ENCODE measurements at places on chromosomes 3 and 15. TPM values are rescaled to one million over a fixed set of nuclear protein-coding genes. Genes with fewer than 3 reads are reported as not detected.

The LRRC31 gene
- total RNA-seq: 0.78 TPM

The IL20RB gene
- total RNA-seq: 4.3 TPM

The GHSR gene
- total RNA-seq: not detected

The GOLGA8G gene
- not detected for total RNA-seq

The POU1F1 gene
- total RNA-seq: not detected

The SLC24A1 gene
- total RNA-seq: 24.9 TPM

The VWA5B2 gene
- total RNA-seq: not detected

The TRA2B gene
- total RNA-seq: 120 TPM

The PCSK6 gene
- total RNA-seq: 14.5 TPM

The PLCH1 gene
- total RNA-seq: 7.8 TPM

- DNase-seq: no peak
These were observed 54.1 kb downstream of the TMEM44 start for GRCh38 chr3:194579091-194579606.

DNA sequence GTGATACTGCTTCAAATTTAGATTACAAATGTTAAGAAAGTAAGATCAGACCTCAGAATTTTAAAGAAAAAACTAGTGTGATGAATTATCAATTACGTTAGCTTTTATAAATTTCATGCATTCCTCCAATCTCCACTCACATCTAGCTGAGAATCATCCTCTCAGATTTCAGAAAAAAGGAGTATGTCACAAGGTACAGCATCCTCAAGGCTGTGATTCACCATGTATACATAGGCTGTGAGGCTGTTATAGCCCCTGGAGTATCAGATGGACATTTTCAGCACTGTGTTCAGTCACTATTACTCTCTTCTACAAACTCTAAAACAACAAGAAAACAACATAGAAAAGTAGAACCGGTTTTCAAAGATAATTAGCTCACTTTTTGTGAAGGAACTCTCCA lies 214.4 kb downstream of the PCCB start:
- no peak for DNase-seq

DNA sequence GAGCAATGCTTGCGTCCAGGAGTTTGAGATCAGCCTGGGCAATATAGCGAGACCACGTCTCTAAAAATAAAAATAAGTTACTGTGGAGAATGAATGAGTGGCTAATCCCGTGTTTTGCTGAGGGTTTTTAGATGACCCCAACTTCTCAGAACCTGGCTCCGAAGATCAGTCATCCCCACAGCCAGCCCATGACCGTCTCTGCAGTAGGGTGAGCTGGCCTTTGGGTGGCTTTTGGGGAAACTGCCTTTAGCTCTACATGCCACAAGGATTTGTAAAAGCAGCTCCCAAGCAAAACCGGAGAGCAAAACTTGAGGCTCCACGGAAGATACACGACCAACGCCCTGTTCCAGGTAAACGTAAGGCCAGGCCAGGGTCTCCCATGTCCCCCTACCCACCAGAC lies 39.2 kb upstream of the TFRC start:
- no peak for DNase-seq

DNA sequence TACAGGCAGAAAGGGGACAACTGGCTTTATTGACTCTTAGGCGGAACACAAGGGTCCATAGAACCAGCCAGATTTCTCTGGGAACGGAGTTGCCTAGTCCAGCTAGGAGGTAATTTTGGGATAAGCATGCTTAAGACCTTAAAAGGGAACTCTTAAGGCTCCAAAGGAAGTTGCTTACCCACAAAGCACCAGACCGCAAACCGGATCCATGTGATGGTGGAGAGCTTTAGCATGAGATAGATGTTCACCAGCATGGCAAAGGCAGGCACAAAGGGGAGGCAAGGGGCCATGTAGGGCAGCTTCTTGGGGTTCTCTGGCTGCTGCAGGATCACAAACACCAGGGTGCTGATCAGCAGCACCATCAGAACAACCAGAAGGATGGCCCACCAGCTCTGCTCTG lies 61.4 kb downstream of the CLDN11 start:
- DNase-seq: no peak

- peak; percentile 82 for DNase-seq
These were observed 36.1 kb downstream of the TTC23 start for GRCh38 chr15:99213187-99213811.

GRCh38 chr3:4866866-4867265 lies 112.4 kb upstream of the BHLHE40 start:
- no peak for DNase-seq

DNA sequence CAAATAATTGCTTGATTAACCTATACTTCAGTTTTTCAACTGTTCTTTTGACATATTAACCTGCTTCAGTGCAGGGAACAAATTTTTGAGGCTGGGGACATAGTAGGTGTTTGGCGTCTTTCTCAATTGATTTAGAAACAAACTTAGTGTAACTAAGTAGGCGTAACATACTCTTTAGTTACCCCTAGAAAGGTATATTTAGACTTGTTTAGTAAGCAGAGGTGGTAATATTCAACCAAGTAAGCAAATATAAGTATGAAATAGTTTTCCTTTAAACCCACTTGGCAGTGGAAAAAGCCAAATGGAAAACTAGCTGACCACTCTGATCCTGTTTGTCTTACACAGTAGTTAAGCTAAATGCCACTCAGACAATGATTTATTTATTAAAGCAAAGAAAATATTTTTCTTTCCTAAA lies 113.2 kb downstream of the MBNL1 start:
- no peak for DNase-seq

GRCh38 chr3:34889641-34890040 lies 749.7 kb upstream of the ARPP21 start:
- DNase-seq: no peak

DNA sequence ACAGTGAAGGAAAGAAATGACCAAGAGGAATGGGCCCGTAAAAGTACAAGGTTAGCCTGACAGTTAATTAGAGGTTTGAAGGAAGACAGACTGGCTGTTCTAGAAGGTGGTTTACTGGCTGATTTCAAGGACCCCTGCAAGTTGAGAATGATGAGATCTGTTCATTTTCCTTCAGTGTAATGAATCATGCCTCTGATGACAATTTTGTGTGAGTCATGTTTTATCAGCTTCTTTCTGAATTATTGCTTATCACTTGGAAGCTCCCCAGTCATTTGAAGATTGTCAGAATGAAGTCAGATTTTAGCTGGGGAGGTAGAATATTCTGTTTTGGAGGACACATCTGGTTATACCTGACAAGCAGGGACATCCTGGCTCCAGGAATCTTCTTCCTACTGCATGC lies 50.6 kb downstream of the DRD3 start:
- no peak for DNase-seq

DNA sequence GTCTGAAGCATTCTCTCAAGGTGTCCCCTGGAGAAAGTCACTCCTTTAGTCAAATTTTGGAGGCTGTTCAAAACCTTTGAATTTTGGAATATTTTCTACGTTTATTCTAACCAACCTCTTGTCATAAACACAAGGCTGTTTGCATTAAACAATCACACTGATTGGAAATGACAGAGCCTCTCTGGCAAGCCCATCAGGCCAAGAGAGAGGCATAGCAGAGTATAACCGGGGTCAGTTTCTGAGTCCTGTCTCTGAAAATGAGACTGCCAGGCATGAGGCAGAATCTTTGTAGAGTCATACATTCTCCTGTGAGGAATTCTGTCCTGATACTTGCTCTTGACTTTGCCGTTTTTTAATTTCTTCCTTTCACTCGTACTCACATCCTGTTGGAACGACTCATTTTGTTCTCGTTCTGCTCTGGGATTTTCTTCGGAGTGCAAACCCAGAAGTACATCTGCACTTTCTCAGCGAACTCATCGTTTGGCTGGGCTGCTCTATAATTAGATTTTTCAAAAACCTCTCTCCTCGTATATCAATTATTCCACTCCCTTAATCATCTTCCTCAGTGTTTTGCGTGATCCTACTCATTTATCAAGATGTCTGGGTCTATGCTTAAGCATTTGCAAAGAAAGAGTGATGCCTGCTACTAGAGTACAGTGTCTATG lies 114.2 kb downstream of the AGBL1 start:
- DNase-seq: no peak

- no peak for DNase-seq
These were observed 17.4 kb upstream of the UBE3A start for GRCh38 chr15:25456196-25456595.

DNA sequence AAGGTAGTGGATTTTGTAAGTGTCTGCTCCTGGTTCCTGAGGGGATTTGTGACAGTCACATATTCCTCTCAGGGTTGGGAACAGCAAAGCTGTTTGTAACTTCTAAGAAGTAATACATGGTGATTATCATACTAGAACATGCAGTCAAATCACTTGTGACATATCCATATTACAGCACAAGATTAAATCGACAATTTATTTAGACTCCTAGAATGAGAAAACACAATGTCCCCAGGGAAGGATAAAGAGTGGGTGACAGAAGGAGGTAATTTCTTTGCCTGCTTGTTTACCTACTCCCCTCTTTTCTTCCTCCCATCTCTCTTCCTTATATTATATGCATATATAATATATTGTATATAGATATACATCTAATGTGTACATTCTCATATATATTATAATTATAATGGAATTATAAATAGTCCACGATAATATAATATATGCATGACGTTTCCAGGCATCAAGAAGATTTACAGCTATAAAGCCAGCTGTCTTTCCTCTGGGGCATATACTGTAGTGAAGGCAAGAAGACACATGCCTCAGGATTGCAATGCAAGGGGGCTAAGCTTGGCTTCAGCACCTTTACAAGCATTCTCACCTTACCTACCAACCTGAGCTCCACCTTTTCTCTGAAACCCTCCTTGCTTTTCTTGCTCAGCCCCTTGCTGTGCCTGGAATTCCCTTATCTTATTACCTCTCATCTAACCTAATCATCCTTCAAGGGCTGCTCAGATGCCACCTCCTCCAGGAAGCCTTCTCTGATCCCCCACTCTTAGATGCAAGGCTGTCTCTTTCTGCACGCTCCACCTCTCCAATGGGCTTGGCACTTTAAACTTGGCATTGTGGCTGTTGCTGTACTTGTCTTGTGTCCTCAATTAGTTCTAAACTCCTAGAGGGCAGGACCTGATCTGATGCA lies 73.1 kb upstream of the PIAS1 start:
- DNase-seq: no peak

GRCh38 chr3:49300595-49300994 lies 23.6 kb upstream of the C3orf62 start:
- DNase-seq: no peak

DNA sequence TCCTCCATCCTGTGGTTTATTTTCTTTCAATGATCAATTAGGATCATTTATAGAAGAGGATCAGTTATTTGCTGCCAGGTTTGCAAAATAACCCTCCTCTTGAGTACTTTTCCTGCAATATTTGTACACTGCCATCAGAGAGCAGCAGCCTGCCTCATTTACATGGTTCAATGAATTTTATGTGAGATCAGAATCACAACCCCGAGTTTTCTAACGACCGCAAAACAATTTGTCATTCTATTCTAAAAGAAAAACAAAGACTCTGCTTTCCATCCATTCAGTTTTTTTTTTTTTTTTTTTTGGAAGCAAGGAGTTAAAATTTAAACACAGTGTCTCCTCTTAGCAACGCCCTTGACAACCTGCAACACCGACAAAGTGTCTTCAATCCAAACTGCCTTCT lies 146.9 kb downstream of the RAB11A start:
- no peak for DNase-seq

- DNase-seq: no peak
These were observed 577.0 kb upstream of the MDFIC2 start for GRCh38 chr3:70889162-70890019.

DNA sequence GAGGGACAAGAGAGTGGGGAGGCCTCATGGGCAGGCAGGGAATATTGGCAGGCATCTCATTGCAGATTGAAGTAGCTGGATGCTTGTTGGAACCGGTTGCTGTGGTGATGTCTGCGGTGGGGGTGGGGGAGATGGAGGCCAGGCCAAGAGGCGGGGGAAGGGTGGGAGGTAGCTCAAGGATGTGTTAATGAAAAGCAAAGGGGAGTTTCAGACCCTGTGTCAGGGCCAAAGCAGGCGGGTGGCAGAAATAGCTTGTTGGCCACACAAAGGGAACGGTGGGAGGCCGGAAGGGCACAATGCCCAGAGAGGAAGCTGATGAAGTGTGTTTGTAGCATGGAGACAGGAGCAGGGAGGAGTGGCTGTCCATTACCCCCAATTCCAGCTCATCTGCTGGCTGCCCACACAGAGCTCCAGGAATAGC lies 28.0 kb downstream of the CCDC33 start:
- no peak for DNase-seq

DNA sequence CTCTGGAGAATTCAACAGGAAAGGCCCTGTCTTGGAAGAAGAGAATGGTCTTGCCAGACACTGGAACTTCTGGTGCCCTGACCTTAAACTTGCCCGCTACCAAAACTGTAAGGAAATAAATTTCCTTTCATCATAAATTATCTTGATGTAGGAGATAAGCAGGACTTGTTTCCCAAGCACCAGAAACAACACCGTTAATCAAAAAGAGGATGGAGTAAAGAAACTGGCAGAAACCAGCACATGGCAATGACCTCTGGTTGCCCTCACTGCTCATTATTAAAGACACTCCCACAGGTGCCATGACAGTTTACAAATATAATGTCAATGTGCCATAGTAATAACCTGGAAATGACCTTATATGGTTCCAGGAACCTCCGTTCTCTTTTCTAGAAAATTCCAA lies 426.1 kb downstream of the EDEM1 start:
- DNase-seq: no peak

GRCh38 chr3:18562364-18563154 lies 137.4 kb upstream of the SATB1 start:
- no peak for DNase-seq

GRCh38 chr3:15298504-15298903 lies 33.9 kb downstream of the SH3BP5 start:
- DNase-seq: no peak

DNA sequence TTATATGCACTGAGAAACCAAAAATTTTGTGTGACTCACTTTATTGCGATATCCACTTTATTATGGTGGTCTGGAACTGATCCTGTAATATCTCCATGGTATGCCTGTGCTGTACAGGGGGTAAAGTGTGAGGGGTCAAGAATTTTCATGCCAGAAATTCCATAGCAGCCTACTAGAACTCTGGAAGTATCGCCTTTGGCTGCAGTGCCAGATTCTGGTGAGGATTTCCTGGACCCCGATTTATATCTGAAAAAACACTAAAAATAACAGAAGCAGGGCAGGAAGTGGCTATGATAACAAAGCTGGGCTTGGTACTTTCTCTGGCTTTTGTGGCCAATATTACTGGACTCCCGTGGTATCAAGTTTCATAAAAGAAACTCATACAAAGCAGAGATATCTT lies 36.4 kb downstream of the CCDC80 start:
- no peak for DNase-seq

DNA sequence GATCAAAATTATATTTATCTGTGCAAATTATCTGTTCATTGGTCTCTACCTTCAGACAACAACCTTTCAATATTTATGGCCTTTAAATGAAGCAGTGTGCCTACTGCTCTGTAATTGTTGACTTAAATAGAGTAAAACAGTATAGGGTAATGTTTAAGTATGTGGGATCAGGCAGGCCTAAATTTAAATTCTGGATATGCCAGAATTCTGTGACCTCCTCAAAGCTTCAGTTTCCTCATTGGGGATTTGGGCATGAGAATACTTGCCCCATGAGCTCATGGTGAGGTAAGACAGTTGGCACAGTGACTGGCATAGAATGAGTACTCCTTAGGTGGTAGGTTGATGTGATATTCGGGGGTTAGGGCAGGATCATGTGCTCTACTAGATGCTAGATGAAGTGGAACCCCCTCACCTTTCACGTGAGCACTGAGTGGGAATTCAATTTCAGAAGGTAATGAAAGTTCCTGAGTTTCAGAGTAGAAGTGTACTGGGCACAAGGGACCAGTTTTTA lies 14.9 kb downstream of the ARL8B start:
- no peak for DNase-seq

GRCh38 chr3:77191640-77192039 lies 151.7 kb downstream of the ROBO2 start:
- no peak for DNase-seq

Measured in ureter (tissue), 1 donor.